ENCODE measurements at places on chromosomes 13 and 19.

DNA sequence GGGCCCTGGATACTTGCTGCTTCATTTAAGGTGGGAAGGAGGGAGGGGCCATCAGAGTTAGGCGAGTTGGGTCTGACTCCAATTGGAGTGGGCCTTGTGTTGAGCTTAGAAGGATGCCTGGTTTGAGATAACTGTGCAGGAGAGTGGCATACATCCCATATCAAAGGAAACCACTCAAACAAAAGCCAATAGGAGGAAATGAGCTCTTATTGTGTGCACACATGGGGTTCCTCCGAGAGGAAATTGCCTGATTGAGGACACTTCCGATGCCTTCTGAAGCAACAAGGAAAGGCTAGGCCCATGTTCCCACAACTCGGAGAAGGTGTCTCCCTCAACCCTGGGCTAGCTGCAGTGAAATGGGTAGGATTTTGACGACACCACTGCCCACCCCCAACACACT lies 19.6 kb downstream of the MBNL2 start:
- no peak for DNase-seq

DNA sequence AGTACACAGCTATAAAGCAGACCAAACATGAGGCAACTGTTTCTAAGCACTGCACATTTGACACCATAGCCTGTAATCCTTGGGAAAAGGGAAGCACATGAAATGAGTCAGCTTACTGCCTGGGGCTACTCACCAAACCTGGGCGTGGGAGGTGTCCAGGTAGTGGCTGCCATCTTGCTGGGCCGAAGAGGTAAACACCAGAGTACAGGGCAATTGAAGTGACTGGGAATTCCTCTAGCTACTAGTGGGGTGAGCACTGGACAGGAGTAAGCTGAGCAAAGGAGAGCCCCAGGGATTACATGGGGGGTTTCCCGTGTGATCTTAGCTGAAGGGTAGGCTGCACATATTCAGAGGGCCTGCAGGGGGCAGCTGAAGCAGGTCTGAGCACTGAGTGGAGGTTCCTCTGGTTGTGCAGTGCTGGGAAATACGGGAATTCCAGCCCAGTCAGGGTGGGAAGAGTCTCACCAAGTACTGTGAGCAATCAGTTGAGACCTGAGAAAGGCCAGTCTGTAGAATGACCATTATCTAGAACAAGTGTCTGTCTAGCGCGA lies 140.5 kb downstream of the SLC7A1 start:
- peak; percentile 87 for DNase-seq

DNA sequence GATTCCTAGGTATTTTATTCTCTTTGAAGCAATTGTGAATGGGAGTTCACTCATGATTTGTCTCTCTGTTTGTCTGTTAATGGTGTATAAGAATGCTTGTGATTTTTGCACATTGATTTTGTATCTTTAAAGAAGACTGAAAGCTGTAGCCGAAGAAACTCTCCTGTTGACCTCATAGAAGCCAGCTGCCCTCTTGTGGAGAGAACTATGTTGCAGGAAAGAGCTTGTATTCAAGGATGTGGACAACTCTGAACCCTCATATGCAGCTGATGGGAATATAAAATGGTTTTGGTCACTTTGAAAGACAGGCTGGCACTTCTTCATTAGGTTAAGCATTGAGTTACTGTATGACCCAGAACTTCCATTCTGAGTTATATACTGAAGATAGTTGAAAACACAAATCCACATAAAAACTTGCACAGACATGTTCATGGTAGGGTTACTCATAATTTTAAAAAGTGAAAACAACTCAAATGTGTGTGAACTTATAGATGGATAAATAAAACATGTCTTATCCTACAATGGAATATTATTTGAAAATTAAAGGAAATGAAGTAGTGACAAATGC lies 65.8 kb upstream of the SLITRK6 start:
- peak; percentile 4 for DNase-seq

GRCh38 chr19:29810504-29810871 lies 1.3 kb upstream of the CCNE1 start:
- peak; percentile 69 for DNase-seq
